ENCODE measurements at places on chromosomes 3 and 15.
A peak's percentile ranks its signal among the peaks of the same experiment; 100 is the strongest.

- DNase-seq = no peak
These were observed 348.2 kb downstream of the GRM7 start for GRCh38 chr3:7209098-7209497.

DNA sequence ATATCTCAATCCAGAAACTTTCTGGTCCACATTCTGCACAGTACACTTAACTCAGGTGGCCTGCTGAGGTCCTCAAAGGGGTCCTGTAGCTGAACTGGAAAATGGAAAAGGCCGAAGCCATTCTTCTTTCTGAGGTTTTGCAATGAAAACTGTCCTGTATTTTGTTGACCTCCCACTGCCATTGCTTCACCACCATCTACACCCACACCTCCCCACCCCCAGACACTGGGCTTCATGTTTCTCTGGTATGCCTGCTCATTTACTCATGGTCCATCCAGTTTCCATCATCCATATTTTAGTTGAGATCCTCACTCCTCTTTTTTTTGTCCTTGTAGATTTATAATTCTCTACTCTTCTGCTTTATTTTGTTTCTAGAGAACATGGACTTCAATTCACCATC is 115.7 kb upstream of the SLC24A5 start:
- DNase-seq = no peak

DNA sequence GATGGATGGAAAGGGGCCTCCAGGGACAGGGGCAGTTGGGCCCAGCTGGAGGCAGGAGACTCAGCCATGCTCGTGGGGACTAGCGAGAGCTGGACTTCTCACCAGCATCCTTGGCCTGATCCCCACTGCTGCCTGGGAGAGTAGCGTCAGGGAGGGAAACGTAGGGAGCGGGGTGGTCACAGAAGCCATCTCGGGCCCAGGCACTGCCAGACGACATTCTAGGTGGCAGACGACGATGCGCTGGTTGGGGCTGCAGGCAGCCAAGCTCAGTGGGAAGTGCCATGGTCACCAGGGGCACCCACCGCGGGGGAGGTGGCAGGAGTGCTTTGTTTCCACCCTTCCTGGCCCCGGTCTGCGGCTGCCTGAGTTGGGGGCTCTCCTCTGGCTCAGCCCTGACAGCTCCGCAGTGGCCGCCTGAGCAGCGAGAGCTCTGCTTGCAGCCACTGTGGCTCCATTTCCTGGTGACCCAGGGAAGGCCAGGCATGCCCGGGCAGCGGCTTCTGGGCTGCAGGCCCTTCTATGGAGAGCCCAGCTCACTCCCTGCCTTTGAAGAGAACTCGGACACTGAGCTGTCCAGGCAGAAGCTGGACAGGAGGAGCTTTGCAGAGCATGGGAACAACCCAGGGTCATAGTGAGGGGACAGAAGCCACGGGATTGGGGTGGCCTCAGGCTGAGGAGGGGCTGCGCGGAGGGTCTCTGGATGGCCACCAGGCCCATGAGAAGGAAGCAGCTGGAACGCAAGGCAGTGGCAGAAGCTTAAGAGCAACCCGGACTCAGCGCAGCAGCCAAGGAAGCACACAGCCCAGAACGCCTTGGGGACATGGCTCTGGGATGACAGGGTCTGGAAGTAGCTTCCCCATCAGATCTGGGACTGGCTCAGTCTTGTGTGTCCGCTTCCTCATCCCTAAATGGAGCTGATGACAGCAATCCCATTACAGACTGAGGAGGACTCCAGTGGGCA is 30.8 kb downstream of the KLHL25 start:
- no peak for DNase-seq

GRCh38 chr15:48309740-48310139 is 21.5 kb upstream of the DUT start:
- no peak for DNase-seq

DNA sequence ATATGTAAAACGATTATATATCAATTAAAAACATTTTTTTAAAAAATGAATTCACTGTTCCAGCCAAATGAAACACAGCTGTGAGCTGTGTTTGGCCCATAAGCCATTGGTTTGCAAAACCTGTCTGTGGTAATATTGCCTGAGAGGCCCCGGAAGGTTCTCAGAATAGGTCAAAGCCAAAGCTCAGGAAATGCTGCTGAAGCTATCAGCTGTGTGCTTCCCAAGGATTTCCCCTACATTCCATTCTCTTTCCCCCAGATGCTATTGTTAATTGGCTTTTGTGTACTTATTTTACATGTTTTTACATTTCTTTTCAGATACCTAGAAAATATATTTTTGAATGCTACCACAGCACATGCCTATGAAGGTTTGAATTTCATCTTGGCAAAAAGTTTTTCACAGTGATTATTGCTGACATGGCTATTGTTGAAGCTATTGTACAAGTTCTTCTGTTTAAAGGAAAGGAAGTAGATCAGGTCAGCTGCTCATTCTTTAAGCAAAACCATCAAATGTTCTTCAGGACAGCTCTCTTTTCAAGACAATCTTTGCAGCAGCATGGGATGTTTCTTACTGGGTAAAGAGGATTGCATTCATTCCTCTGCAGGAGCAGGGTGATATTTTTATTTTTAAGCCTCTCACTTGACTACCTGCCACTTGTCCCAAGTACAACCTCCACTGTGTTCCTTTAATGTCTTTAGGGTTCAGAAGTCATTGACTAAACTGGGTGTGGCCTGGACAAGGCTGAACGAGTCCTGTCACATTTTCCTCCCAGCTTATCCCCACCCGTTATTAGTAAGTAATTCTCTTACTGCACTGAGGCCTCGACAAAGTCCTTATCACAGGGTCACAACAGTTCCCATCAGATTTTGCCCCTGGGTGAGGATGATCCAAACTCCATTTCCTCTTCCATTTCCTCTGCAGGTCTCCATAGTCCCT is 26.3 kb upstream of the BNC1 start:
- DNase-seq = no peak

- no peak for DNase-seq
These were observed 38.2 kb upstream of the FAM174B start for GRCh38 chr15:92693691-92694331.

GRCh38 chr3:141699324-141699723 is 38.8 kb upstream of the RNF7 start:
- no peak for DNase-seq

- DNase-seq = no peak
These were observed 291.2 kb upstream of the RBMS3 start for GRCh38 chr3:28989646-28990089.

- no peak for DNase-seq
These were observed 11.3 kb downstream of the TBC1D2B start for GRCh38 chr15:78065973-78066946.

DNA sequence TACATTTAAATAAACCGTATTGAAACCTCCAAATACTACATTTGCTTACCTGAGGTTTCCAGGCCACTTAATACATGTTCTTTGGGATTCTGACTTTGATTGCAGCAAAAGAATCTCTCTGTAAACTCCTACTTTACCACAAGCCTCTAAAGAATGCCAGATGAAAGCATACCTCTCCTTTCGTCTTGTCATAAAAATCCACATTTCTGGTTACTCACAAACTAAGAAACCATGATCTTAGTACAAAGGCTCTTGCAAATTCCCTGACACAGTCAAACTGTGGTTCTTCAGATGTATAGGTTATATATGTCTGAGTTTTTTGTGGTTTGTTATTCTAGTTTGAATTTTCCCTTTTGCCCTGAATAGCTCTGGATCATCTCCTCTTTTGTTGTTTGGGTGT is 188.4 kb downstream of the RAP2B start:
- DNase-seq = no peak

DNA sequence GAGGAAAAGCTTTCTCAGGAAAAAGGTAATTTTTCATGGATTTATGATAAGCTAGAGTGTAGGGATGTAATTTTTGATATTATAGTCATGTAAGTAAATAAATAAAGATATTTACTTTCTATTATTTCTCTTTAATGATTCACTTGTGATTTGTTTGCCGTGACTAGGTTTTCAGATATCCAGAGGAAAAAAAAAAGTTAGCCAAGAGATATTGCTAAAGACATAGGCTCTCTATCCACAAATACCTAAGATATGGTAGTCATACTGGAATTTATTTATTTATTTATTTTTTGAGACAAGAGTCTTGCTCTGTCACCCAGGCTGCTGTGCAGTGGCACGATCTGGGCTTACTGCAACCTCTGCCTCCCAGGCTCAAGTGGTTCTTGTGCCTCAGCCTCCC is 59.9 kb downstream of the AP4E1 start:
- no peak for DNase-seq

DNA sequence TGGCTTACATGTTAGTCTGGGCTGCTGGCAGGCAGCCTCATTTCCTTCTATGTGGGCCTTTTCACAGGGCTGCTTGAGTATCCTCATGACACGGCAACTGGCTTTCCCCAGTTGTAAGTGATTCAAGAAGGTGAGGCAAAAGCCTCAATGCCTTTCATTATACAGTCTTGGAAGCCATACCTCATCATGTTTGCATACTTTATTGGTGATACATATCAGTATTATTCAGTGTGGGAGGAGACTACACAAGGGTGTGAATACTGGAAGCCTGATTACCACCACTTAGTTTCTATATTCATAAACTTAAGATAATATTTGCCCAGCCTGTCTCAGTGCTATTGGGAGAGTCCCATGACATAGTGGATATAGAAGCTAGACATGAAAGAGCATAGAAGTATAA is 346.8 kb downstream of the SOX2 start:
- no peak for DNase-seq

DNA sequence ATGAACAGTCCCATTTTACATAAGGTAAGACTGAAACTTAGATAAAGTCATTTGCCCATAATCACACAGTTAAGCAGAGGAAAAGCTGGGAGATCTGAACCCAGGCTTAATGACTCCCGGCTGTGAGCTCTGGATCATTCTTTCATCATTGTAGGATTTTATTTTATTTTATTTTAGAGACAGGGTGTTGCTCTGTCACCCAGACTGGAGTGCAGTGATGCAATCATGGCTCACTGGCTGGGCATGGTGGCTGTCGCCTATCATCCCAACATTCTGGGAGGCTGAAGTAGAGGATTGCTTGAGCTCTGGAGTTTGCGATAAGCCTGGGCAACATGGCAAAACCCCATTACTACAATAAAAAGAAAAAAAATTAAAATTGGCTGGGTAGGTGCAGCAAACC is 31.2 kb upstream of the RAF1 start:
- no peak for DNase-seq

- DNase-seq = no peak
These were observed 32.6 kb downstream of the APBA2 start for GRCh38 chr15:28918141-28918983.

- DNase-seq = peak; percentile 79
These were observed 276.6 kb downstream of the RPLP1 start for GRCh38 chr15:69729167-69729748.

DNA sequence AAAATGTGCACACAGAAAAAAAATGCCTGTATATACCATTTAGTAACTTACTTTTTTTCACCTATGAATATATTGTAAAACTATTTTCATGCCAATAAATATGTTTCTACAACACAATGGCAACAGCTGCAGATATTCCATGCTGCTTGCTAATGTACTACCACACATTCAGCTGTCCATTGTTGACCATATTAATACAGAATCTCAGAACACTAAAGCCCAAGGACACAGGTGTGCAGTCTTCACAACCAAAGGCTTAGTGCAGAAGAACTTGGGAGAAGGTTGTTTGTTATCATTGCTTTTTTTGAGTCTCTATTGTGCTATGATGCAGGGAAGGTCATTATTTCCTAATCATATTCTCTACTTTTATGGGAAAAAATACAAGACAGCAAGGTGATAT is 79.6 kb downstream of the DIPK2A start:
- no peak for DNase-seq

- no peak for DNase-seq
These were observed 118.2 kb upstream of the THBS1 start for GRCh38 chr15:39462691-39463090.

- no peak for DNase-seq
These were observed 38.4 kb upstream of the FOXB1 start for GRCh38 chr15:59965741-59966140.

DNA sequence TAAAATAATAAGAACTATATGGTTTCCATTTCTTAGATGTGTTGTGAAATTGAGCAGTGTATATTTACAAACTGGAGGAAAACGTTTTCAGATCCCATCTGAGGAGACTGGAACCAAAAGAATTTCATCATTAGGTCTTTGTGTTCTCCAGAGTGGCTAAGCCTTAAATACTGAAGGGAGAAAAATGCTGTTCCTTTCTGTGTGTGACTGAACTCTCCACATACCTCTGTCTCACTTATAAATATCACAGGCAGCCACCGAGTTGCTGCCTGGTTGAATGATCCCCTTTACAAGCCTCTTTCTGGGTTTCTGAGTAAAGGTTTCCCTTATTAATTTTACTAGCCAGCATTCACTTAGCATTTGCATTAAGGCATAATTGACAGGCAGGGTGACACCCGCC is 913.9 kb upstream of the NR2F2 start:
- no peak for DNase-seq

DNA sequence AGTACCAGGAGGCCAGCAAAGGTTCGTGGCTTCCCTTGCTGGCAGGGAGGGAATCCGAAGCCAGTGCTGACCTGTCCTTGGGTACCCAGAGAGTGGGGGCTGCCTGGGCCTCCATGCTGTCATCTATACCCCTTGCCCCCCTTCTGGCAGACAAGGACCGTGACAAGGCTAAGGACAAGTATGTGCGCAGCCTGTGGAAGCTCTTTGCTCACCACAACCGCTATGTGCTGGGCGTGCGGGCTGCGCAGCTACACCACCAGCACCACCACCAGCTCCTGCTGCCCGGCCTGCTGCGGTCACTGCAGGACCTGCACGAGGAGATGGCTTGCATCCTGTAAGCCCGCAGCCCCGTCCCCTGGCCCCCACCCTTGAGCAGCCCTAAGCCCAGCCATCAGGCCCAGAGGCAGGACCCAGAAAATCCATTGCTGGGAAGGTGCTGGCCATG is 2.8 kb downstream of the FES start:
- no peak for DNase-seq

DNA sequence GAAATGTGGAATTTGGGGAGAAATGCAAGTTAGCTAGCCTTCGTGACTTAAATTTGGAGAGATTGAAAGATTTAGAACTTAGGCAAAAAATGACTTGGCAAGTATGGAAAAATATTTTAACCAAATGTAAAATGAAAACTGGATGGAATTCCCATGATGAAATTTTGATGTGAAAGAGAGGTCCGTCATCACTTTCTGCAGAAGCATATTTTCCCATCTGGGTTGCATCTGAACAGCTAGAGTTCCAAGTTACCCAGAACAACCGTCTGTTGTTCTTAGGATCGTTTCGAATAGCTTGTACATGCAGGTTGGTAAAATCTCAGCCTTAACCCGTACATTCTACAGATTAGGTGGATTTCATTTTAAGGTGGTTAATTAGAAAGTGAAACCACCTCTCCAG is 136.3 kb downstream of the GHSR start:
- no peak for DNase-seq

GRCh38 chr3:106533788-106534160 is 665.0 kb upstream of the CBLB start:
- DNase-seq = no peak

GRCh38 chr3:186466391-186466974 is 77.7 kb downstream of the CRYGS start:
- no peak for DNase-seq

- no peak for DNase-seq
These were observed 7.5 kb upstream of the LOXL1 start for GRCh38 chr15:73918784-73919183.

DNA sequence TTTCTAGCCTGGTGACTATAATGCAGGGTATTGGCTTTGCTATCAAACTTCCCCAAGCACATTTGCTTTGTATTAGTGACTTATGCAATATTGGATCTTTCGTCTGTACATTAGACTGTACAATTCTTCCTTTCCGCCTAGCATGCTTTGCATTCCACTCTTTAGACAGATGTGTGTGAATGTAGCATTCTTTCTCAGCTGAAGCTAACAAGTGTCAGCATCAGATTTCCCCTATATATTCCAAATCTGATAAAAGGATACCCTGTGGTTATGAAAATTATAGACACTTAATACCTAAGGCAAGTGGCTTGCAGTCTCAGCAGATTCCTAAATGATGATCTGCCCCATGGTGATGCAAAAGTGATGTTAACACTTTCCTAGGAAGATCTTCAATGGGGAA is 360.1 kb downstream of the CNTN4 start:
- DNase-seq = no peak
